ENCODE measurements at places on chromosomes 13 and 19.

- DNase-seq: no peak
These were observed 262.1 kb downstream of the B3GLCT start for GRCh38 chr13:31461923-31462322.

DNA sequence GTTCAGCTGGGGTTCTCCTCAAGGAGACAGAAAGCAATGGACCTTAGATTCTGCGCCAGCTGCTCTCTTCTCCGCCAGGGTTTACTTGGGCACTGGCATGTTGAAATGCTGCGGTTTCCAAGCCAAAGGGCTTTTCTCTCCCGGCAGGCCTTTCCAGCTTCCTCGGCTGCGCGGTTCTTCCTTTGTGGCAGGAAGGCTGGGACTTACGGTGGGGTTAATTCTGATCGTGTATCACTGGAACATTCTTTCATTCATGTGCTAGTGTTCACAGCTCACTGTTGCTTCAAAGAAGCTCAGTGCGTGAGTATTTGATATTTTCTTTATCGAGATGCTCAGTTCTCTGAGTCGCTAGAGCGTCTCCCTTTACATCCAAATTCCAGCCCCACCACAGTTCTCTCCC, 723.2 kb downstream of the UQCRFS1 start:
- no peak for DNase-seq

GRCh38 chr13:110475117-110475516, 86.4 kb downstream of the RAB20 start:
- DNase-seq: no peak

DNA sequence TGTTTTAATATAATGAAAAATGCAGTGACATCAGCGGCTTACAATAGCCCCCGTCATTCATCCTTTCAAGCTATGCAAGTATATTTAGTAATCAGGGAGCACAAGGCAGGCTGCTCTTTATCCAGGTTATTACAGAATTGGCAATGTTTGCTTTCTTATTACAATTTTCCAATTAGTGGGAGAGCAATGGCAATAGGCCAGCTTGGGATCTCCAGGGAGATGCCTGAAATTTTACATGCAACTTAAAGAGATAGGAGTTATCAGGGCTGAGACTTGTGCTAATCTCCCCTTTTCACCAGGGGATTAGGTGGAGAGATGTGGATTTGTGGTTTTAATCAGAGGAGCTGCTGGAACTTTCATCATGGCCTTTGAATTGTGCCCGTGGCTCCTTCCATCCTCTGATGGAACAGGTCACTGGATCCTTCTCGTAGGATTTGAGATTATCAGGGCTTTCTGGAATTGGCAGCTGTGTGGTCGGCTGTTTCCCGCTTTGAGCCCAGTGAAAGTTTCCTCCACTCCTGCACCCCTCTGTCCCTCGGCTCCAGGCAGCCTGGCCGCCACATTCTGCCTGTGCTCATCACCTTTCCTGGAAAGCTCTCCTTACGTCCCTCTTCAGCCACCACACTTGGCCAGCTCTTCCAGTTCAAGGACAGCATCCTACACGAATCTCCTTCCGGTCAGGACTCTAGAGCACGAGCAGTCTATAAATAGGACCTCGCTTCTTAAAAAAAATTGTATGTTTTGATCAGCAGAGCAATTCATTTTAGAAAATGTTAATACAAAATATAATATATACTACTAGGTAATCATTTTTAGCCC, 47.0 kb downstream of the CBY2 start:
- no peak for DNase-seq

GRCh38 chr19:10339380-10339960, at the start of gene ICAM3:
TSS of gene ICAM3 (minus strand) at chr19:10339624. CDS start at chr19:10339614, 10 bp downstream.
- DNase-seq: peak; percentile 78

- DNase-seq: peak; percentile 57
These were observed 1.3 kb downstream of the ICAM5 start for GRCh38 chr19:10290876-10291553.

- DNase-seq: no peak
These were observed 15.8 kb downstream of the BRD4 start for GRCh38 chr19:15316498-15316897.

All from activated CD4-positive, alpha-beta T cell treated with anti-CD3 and anti-CD28 coated beads, Interleukin-2, amount 50 U/mL, for 16 hours (primary cell).